LHCN-M2 (cell line): ENCODE measurements at places on chromosomes 4 and X. TPM values are rescaled to one million over a fixed set of nuclear protein-coding genes. Genes with fewer than 3 reads are reported as not detected.

DNA sequence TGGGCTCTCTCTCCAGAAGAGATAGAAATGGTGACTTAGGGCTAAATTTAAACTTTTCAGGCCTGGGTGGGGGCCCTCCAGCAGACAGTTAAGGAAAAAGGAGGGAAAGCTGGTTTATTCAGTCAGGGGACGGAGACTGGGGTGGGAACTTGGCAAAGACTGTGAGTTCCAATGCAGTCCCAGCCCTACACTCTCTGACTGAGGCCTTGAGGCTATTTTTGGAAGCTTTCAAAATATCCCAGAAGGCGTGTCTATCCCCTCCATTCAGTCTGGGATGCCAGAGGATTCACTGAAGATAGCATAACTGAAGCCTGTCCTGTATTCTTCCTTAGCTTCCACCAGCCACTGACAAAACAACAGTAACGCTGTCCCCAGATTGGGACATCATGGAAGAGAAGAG, 32.1 kb upstream of the MSN start:
- DNase-seq: peak; percentile 17

GRCh38 chrX:51743179-51743957, at the start of gene GSPT2:
GSPT2 (plus strand) TSS chrX:51743442; CDS start chrX:51743627, 185 bp downstream.
- DNase-seq: peak; percentile 72

DNA sequence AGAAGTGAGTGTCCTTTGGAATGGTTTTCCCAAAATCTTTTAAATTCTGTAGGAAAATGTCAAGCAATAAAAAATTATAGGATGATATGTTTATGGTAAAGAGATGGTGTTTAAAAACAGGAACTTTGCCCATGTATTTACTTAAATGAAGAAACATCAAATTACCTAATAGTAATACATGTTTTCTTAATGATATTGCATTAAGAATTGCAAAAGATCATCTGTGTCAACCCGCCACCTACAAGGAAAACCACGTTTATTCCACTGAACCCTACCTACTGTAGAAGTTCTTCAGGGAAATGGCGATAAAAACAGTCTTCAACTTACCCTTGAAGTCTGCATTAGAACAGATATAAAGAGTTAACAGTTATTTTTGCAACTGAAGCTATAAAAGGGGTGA, 67.2 kb upstream of the NDP start:
- no peak for DNase-seq

GRCh38 chrX:54561622-54562021, 31.6 kb downstream of the GNL3L start:
- no peak for DNase-seq

DNA sequence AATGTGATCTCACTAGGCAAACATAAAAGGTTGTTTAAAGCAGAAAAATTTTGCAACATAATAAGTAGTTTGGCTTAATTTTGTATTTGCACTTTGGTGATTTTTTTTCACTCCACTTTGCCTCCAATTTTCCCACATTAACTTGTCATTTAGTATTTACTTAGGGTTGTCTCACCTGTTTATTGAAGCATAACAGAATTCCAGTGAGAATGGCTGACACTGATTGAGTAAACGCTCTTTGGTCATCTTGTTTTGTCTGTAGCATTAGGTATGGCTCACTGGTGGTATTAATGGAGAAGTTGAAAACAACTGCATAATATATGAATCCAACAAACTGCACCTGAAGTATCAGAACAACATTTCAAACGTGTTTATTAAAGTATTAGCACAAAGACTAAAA, 799.5 kb upstream of the ADGRL3 start:
- no peak for DNase-seq

GRCh38 chrX:105695451-105695850, 126.9 kb upstream of the NRK start:
- DNase-seq: peak; percentile 73

DNA sequence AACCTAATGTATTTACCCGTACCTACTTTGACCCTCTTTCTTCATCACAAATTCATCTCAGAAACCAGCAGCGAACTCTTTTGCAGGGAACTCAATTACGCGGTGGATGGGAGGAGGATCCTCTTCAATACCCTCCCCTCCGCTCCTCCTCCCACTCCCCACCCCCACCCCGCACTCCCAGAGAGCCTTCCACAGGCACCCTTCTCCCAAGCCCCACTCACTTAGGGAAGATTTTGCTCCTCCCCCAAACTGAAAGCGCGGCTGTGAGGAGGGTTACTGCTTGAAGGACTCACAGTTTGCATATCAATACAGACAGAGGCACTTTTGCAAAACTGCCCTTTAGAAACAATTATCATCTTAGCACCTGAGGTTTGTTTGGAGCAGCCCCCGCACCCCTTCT, 960 bp upstream of the IL1RAPL1 start:
- no peak for DNase-seq

DNA sequence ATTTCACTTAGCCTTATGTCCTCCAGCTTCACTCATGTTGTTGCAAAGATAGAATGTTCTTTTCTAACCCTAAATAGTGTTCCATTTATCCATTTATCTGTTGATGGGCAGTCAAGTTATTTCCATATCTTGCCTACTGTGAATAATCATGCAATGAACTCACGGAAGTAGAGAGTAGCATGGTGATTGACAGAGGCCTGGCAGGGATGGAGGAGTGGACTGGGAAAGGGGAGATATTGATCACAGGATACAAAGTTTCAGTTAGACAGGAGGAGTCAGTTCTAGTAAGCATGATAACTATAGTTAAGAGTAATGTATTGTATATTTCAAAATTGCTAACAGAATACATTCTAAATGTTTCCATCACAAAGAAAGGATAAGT, 10.3 kb upstream of the CLNK start:
- DNase-seq: no peak

DNA sequence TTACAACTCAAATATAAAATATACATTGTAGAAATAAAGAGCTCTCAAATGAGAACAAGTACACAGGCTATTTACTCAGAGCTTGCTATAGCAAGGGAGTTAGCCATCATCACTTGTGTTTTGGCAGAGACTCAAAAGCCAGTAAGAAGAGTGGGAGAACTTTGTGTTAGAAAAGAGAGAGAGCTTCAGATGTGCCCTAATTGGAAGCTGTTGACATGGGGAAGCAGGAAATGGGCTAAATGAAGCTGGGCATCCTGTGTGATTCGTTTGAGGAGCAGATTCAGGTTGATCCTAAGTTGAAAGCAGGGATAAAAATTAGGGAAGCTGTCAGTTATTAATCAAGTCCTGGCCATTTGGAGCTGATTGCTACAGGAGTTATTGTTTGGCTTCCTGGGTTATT, 207.4 kb upstream of the MAOA start:
- DNase-seq: no peak

DNA sequence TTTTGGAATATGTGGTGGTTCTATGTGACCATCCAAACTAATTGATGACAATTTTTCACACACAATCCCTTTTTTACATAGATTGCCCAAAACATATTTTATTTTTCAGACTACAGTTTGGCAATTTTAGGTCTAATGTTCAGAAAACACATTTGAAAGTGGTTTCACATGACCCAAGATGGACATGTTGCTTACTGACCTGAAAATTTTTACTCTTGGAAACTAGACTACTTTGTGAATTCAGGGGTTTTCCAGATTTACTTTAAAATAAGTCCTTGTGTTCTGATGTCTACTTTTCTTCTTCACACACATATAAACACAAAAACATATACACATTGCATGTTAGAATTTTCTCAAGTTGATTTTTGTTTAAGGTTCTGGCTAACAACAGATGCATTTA, 79.5 kb downstream of the HMGB2 start:
- DNase-seq: no peak

GRCh38 chr4:108203377-108203776, 34.6 kb upstream of the LEF1 start:
- DNase-seq: no peak

GRCh38 chr4:127985989-127986388, 20.8 kb downstream of the ABHD18 start:
- DNase-seq: no peak

GRCh38 chr4:102151696-102152095, 193.6 kb downstream of the SLC39A8 start:
- DNase-seq: no peak

DNA sequence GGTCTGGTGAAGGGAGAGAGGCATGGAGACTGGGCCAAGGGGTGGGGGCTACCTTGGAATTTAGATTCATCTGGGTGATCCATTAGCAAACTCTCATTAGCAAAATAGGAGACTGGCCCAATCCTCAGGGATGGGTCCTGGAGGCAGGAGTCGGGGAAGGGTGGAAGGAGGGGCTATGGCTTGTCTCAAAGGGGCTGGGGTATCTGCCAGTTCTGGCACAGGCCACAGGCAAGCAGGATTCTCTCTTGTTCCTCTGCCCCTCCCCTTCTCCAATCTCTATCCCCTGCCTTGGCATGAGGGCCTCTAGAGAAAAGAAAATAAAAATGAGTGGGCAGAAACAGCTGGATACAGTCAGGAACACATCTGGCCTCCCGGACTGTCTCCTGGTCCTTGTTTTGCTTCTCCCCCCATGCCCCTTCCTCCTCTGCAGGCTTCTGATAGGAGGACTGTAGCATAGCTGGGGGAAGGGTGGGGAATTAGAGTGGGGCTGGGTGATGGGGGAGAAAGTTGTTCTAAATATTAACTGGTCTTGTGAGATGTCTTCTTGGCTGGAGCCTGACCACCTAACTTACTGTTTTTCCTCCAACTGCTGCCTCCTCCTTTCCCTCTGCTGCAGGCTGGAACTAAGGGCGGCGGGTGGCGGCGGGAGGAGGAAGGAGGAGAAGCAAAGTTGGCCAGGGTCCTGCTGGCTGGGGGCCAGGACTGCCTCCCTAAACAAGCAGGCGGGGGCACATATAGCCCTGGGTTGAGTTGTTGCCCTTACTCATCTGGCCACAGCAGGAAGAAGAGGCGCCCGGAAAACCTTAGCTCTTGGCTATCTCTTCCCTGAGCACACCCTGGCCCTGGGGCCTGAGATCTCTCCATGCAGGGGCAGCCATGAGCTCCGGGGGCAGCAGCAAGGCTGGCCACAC, 53.3 kb upstream of the LAS1L start:
- DNase-seq: peak; percentile 63

- peak; percentile 90 for DNase-seq
Measured at GRCh38 chrX:45322382-45322781, 121.7 kb upstream of the DIPK2B start.

GRCh38 chr4:113637823-113638561, 123.5 kb downstream of the CAMK2D start:
- DNase-seq: no peak

- peak; percentile 84 for DNase-seq
Measured at GRCh38 chr4:37717576-37717975, 31.4 kb upstream of the RELL1 start.

DNA sequence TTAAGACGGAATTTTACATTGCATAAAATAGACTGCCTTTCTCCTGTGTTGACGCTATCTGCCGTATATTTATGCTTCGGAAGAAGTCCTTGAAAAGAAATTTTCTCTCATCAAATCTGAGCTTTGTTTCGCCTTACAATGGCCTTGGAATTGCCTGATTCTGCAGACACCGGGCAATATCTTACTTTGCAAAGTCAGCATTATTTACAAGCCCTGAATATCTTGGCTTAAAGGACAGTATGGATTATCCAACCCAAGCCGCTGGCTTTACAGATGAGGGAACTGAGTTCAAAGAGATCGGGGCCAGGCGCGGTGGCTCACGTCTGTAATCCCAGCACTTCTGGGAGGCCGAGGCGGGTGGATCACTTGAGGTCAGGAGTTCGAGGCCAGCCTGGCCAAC, 1.1 kb upstream of the MANBA start:
- DNase-seq: no peak

DNA sequence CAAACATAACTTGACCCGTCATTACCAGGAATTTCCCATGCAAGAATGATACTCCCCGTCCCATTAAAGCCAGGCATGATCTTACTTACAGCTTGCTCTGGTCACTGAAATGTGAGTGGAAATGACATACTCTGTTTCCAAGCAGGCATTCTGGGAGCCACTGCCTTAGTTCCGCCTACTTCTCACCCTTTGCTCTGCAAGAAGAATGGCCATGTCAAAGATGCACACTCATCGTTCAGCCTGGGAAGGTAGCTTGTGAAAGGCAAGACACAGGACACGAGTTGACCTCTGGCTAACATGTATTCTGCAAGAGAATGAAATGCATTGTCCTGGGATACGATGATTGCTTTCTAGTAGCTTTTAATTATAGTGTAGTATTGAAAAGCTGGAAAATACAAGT, 1144.4 kb downstream of the NLGN4X start:
- DNase-seq: no peak

- DNase-seq: peak; percentile 65
Measured at GRCh38 chr4:174262624-174263444, 20.6 kb downstream of the FBXO8 start.

- DNase-seq: no peak
Measured at GRCh38 chr4:159210975-159211374, 108.1 kb downstream of the RAPGEF2 start.

- peak; percentile 62 for DNase-seq
Measured at GRCh38 chr4:105637408-105638176, 70.9 kb downstream of the INTS12 start.

GRCh38 chr4:186107947-186108346, 3.4 kb downstream of the FAM149A start:
- DNase-seq: no peak

- DNase-seq: peak; percentile 82
Measured at GRCh38 chr4:47668810-47669408, 169.0 kb downstream of the CORIN start.

DNA sequence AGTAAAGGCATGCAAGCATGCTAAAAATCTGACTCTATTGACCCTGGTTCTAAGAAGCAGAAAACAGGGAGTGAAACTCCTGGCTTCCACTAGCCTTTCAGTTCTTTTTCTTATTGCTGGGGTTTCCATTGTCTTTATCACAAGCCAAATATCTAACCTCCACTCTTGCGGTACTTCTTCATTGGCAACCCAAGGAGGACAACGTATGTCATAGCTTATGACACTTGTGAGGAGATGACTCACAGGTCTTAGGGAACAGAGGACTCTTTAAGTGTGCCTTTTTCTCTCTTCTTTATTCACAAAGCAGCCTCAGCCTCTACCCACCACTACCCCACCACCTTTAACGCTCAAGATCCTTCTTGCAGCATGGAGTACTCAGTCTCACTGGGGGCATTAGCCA, 124.2 kb downstream of the GUCY2F start:
- DNase-seq: no peak

GRCh38 chr4:149294601-149295000, 521.0 kb downstream of the IQCM start:
- DNase-seq: no peak

- no peak for DNase-seq
Measured at GRCh38 chr4:42359711-42360110, 37.6 kb upstream of the SHISA3 start.

Gene BMPR1B
- 11.5 and 14.5 TPM in 2 replicates for total RNA-seq

Gene SRPK3
- 0.45 and 1.3 TPM in 2 replicates for total RNA-seq

Gene RHOXF1
- not detected in 2 replicates for total RNA-seq

Gene MAP3K15
- total RNA-seq: not detected in 2 replicates

Gene RNF212
- total RNA-seq: not detected in 2 replicates

Gene IL2RG
- not detected in 2 replicates for total RNA-seq

Gene EREG
- 2.9 and 4.1 TPM in 2 replicates for total RNA-seq

Gene SLC49A3
- total RNA-seq: 0.17 TPM in 1 of 2 replicates, not detected in the other

Gene CLGN
- total RNA-seq: not detected in 2 replicates

Gene TAB3
- 23.1 and 26.6 TPM in 2 replicates for total RNA-seq

Gene TMSB15C
- total RNA-seq: 3.2 and 4.7 TPM in 2 replicates

Gene IL2
- total RNA-seq: not detected in 2 replicates
